ENCODE measurements at places on chromosomes 1 and 21.

GRCh38 chr1:37858931-37859506, 373 bp downstream of the MTF1 start:
- peaks cover 9% of the 10 kb centered on the region for H3K36me3 ChIP-seq
- DNase-seq = no peak
- H3K27me3 ChIP-seq = no peaks in the 10 kb centered on the region
- peak overlapping the region; percentile 87 for H3K27ac ChIP-seq
- peak overlapping the region; percentile 83 for H3K4me3 ChIP-seq
- no peaks in the 10 kb centered on the region for H3K4me1 ChIP-seq

DNA sequence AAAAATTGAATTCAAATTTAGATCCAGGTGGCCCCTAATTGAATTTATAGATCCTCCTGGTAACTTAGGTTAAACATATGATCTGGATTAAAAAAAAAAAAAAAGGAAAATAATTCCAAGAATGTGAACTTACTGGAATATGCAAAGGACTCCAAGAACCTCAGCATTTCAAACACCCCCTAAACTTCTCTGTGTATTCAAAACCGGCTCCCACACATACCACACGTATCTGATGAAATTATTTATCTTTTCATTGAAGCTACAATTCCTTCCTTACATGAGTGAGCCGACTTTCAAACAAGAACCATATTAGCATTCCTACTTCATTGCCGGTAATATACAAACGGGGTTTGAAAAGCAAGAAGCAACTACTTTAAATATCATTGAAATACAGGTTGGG, 61.4 kb upstream of the FMN2 start:
- H3K27ac ChIP-seq = no peak overlapping the region
- DNase-seq = no peak
- H3K36me3 ChIP-seq = no peaks in the 10 kb centered on the region
- no peak overlapping the region for H3K4me3 ChIP-seq

- H3K36me3 ChIP-seq = no peaks in the 10 kb centered on the region
- DNase-seq = peak; percentile 37
- H3K27me3 ChIP-seq = no peaks in the 10 kb centered on the region
Observed at GRCh38 chr1:228850141-228851100, 115.1 kb downstream of the RHOU start.

GRCh38 chr1:33586106-33586505, 113.7 kb downstream of the ZSCAN20 start:
- no peak for DNase-seq
- no peak overlapping the region for H3K27ac ChIP-seq
- H3K27me3 ChIP-seq = no peaks in the 10 kb centered on the region
- H3K4me3 ChIP-seq = no peak overlapping the region
- H3K36me3 ChIP-seq = no peaks in the 10 kb centered on the region

DNA sequence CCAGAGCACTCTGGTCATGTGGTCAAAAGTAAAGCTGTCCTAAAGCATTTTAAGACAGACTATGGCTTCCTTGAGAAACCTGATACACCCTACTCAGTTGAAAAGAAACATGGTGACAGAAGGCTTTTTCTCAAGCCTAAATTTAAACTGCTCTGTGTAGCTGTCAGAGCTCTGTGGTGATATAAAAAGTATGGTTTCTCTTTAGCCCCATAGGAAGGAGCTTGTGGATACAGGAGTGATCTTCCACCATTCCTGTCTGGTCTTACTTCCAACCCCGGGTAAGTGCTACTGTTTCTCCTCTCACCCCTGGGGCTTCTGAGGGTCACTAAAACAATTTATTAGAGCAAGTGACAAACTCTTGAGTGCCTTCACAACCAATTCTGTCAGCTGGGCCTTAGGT, 8.5 kb downstream of the TP53BP2 start:
- no peak for DNase-seq
- no peak overlapping the region for H3K27ac ChIP-seq
- peaks cover 10% of the 10 kb centered on the region for H3K4me1 ChIP-seq
- H3K36me3 ChIP-seq = no peaks in the 10 kb centered on the region
- H3K4me3 ChIP-seq = no peak overlapping the region
- no peaks in the 10 kb centered on the region for H3K27me3 ChIP-seq

GRCh38 chr1:203308328-203308922, 3.1 kb downstream of the BTG2 start:
- DNase-seq = no peak
- H3K4me1 ChIP-seq = peaks cover 23% of the 10 kb centered on the region
- no peaks in the 10 kb centered on the region for H3K36me3 ChIP-seq
- H3K27me3 ChIP-seq = peaks cover 82% of the 10 kb centered on the region
- H3K4me3 ChIP-seq = no peak overlapping the region

DNA sequence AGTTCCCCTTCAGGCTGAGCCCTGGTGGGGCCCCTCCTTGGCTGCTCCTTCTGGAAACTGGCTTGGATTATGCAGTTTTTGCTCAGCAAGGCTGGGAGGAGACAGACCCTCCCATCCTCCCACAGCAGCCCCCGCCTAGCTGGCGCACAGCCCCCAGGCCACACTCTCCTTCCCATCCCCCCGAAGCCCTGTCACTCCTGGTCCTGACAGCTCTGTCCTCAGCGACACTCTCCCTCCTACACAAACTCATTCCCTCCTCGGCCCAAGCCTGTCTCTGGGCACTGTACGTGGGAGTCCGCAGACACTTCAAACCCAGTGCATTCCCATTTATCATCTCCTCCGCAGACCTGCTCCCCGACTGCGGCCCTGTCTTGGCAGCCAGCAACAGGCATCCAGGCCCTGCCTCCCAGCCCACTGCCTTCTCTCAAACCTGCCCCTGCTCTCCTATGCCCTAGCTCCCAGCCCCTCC, 25.0 kb upstream of the EPHB2 start:
- no peaks in the 10 kb centered on the region for H3K36me3 ChIP-seq
- no peak overlapping the region for H3K27ac ChIP-seq
- no peak for DNase-seq
- H3K27me3 ChIP-seq = no peaks in the 10 kb centered on the region
- no peak overlapping the region for H3K4me3 ChIP-seq

DNA sequence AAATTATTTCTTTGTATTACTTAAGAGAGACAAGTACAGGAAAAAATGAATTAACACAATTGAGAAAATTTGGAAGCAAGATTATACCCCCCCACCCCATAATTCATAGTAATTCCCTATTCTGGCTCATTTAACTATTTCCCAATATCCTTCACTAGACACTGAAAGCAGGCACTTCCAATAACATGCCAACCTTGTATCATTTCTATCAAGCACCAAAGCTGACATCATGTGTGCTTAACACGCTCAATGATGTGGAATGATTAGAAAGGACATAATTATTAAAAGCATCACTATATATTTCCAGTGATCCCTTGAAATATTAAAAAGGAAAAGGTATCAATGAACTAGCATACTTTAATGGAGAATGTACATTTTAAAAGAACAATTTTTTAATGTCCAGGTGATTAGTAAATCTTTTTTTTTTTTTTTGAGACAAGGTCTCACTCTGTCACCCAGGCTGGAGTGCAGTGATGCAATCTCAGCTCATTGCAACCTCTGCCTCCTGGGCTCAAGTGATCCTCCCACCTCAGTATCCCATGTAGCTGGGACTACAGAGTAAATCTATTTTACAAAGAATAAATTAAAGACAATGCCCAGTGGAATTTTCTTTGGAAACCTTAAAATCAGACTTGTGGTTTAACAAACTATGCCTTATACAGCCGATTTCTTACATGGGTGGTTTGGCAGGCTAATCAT, 443.9 kb downstream of the DSCAM start:
- no peaks in the 10 kb centered on the region for H3K4me1 ChIP-seq
- H3K4me3 ChIP-seq = no peak overlapping the region
- no peak overlapping the region for H3K27ac ChIP-seq
- H3K36me3 ChIP-seq = no peaks in the 10 kb centered on the region

GRCh38 chr1:212608392-212608958, at the start of gene ATF3:
ATF3 (plus strand) TSS chr1:212608761; CDS start chr1:212615022, 6,261 bp downstream.
- H3K27ac ChIP-seq = peak within 1 kb of the TSS; percentile 71
- H3K36me3 ChIP-seq = no peaks in the 10 kb centered on the region
- peak; percentile 96 for DNase-seq
- H3K27me3 ChIP-seq = peaks cover 35% of the 10 kb centered on the region
- H3K4me1 ChIP-seq = peaks cover 14% of the 10 kb centered on the region

DNA sequence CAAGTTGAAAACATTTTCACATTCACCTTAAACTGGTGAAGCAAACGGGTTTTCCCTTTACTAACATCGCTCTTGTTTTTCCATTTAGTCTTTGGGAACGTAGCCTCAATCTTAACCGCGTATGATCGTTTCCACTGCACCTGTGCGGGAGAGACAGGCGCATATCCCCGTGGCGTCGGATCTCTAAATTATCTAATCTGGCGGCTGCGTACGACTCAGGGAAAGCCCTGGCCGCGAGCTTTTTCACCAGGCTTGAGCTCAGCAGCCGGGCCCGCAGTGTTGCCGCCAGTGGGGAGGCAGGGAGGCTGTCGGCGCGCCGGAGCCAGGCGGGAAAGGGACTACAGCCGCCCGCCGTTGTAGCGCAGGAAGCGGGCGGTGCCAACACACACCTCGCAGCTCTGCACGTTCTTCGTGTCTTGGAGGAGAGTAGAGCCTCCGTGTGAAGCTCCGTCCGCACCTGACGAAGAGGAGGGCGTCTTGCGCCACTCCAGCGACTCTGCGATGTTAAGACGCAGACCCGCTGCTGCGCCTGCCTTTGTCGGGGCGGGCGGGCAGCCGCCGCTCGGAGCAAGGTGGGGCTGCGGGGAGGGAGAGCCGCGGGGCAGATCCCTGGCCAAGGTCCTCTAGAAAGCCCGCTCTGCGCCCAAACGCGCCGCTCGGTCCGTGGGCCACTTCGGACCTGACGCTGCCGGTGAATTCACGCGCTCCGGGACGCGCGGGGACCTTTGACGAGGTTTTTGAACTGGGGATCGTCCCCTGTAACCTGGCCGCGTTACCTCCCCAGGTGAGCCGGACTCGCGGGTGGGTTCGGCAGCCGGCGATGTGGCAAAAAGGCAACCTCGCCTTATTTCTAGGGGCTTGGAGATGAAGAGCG, 18.5 kb upstream of the TBX15 start:
- no peak overlapping the region for H3K4me3 ChIP-seq
- peaks cover 79% of the 10 kb centered on the region for H3K27me3 ChIP-seq

GRCh38 chr1:35863881-35864625, 19.0 kb upstream of the AGO1 start:
- no peaks in the 10 kb centered on the region for H3K36me3 ChIP-seq
- H3K27me3 ChIP-seq = no peaks in the 10 kb centered on the region
- no peak overlapping the region for H3K4me3 ChIP-seq
- DNase-seq = no peak

DNA sequence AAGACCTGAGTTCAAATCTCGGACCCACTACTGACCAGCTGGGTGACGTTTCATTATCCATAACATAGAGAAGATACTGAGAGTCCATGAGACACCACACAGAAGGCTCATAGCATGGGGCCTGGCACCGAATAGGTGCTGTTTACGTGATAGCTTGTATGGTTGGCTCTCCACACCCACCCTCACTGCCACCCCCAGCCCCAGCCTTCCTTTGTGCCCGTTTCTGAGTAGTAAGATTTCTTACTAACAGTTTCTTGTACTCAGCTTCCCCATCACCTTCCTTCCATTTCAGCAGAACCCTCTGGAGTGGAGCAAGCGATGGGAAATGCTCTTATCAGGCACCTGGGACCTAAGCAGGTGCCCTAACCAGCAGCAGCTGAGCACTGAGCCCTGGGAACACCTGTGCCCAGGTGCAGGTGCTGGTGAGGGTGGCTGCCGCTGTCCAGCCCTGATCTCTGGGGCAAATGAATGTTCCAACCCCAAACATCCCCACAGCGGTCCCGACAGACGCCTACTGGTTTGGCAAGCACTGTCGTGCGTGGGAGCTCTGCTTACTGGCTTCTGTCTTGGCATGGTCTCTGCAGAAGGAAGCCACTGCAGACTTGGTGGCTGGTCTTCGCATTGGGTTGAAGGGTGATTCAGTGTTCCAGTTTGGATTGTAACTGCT, 225.4 kb downstream of the CAMTA1 start:
- no peaks in the 10 kb centered on the region for H3K36me3 ChIP-seq
- H3K4me1 ChIP-seq = no peaks in the 10 kb centered on the region

DNA sequence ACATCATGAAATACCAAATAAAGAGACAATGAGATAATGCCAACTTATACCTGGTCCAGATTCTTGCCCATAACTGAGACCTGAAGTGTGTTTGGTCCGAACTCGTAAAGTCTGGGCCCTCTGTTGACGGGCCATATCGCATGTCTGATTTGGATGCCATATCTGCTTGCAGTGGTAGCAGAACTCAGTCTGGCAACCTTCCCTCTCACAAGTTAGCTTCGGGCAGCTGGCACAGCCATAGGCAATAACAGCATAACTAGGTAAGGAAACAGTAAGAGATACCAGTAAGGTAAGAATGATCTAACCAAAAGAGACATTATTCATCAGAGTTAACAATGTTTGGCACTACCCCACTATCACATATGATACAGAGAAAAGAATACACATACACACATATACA, 15.1 kb downstream of the RNF19B start:
- H3K27me3 ChIP-seq = no peaks in the 10 kb centered on the region
- H3K4me3 ChIP-seq = no peak overlapping the region
- H3K36me3 ChIP-seq = peaks cover 9% of the 10 kb centered on the region
- DNase-seq = no peak

DNA sequence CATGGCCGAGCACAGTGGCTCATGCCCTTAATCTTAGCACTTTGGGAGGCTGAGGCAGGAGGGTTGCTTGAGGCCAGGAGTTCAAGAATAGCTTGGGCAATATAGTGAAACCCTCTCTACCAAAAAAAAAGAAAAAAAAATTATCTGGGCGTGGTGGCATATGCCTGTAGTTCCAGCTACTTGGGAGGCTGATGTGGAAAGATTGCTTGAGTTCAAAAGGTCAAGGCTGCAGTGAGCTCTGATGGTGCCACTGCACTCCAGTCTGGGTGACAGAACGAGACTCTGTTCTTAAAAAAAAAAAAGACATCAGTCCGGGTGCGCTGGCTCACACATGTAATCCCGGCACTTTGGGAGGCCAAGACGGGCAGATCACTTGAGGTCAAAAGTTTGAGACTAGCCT, 251.2 kb upstream of the CACYBP start:
- H3K36me3 ChIP-seq = no peaks in the 10 kb centered on the region
- H3K27me3 ChIP-seq = no peaks in the 10 kb centered on the region
- H3K27ac ChIP-seq = no peak overlapping the region
- no peak overlapping the region for H3K4me3 ChIP-seq
- DNase-seq = no peak
- H3K4me1 ChIP-seq = no peaks in the 10 kb centered on the region

DNA sequence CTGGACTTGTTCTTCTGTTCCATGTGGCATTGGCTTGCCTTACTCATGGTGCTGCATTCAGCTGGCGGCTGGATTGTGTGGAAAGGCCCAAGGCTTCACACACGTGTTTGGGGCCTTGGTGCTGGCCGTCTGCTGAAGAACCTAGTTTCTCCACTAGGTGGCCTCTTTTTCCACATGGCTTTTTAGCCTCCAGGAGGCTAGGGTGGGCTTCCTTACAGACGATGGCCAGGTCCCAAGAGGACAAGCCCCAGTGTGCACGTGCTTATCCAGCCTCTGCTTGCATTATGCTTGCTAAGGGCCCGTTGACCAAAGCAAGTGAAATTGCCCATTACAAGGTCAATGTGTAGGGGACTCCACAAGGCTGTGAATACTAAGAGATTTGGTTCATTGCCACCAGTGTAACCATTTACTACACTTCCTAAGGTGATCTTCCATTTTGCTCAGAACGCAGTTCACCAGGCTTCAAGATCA, 47.5 kb upstream of the FOXO6 start:
- no peak overlapping the region for H3K27ac ChIP-seq
- DNase-seq = peak; percentile 70
- no peak overlapping the region for H3K4me3 ChIP-seq
- no peaks in the 10 kb centered on the region for H3K27me3 ChIP-seq
- no peaks in the 10 kb centered on the region for H3K36me3 ChIP-seq

- H3K4me3 ChIP-seq = no peak overlapping the region
- DNase-seq = no peak
- no peaks in the 10 kb centered on the region for H3K36me3 ChIP-seq
- H3K27me3 ChIP-seq = no peaks in the 10 kb centered on the region
Observed at GRCh38 chr1:155531624-155532023, 31.0 kb downstream of the ASH1L start.
